ENCODE measurements at places on chromosomes 5 and 9.

GRCh38 chr9:136644593-136645351 lies 17.9 kb upstream of the EGFL7 start:
- no peak for DNase-seq

GRCh38 chr5:72796001-72796400 lies 20.5 kb upstream of the TNPO1 start:
- DNase-seq = no peak

DNA sequence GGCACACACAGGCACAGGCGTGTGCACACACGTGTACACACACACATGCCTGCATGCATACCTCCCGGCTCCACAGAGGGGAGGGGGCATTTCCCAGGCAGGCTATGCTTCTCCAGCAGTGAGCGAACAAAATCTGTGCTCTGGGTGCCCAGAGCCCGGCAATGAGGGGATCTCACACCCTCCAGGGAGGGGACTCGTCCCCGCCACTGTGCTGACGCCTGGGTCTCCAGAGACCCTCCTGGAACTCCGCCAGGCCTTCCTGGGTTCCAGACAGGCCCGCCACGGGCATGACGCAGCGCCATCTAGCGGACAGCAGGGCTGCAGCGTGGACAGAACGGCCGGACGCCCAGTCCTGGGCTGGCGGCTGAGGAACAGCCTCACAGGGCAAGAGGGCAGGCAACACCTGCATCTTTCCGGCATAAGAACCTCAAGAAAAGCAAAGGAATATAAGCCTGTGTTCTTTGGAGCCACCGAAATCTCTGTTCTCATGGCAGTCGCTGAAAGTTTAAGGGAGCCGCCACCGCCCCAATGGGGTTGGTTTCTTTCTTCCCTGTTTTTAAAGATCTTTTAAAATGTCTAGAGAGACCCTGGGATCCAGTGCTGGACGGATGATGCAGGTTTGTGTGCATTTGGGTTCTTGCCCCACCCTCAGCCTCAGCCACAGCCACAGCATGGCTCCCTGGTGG lies 135.6 kb upstream of the PPP1R26 start:
- DNase-seq = peak; percentile 60

GRCh38 chr5:114118511-114118910 lies 243.4 kb upstream of the KCNN2 start:
- no peak for DNase-seq

DNA sequence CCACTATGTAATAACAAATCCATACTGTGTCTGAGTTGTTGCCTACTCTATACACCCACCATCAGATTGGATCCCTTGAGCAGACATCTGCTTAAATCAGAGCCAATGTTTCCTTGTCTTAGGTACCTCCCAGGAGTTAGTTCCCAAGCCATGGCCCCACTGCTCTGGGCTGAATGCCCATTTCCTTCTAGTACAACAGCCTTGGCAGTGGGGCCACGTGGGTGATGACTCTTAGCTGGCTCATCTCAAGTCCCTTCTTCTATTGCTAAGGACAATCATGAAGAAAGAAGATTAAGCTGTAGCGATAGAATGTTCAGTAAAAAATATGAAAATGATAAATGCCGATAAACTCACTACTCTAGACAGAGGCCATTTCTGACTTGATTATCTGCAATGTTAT lies 16.6 kb downstream of the PTGR1 start:
- DNase-seq = no peak

DNA sequence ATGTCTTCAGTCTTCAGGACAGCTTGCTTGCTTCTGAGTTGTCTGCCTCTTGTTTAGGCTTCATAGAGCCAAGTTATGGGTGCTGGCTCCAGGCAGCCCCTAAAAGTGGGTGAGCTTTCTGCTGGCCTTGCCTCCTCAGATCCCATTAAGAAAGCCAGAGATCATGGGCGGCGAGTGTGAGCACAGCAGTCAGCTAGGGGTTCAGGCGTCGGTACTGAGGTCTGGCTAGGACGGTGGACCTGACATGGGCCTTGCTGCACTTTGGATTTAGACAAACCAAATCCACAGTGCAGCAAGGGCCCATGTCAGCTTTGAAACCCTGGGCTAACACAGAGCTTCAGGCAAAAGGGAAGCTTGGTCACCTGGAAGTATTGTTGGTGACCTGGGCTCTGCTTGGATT lies 17.6 kb downstream of the PSAT1 start:
- DNase-seq = no peak

GRCh38 chr9:79057576-79057975 lies 514.2 kb upstream of the TLE4 start:
- no peak for DNase-seq

DNA sequence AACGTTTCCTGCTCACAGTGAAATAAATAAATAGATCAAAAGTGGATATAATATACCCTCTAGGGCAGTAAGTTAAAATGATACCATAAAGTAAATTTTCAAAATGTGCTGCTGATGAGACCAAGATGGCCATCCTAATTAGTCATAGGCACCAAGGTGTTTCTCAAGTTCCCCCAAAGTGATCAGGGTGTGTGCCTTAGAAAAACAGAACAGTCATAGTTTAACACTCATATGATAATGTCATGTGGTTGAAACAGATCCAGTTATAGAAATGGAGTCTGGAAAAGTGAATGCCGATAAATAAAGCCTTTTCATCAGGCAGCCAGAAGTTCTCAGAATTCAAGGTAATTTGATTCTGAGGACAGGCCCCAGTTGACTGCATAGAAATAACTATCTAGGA lies 161.5 kb upstream of the CDKN2B start:
- no peak for DNase-seq

GRCh38 chr9:136544964-136545691 lies 720 bp downstream of the NOTCH1 start:
- DNase-seq = no peak

GRCh38 chr9:75233011-75233410 lies 144.7 kb downstream of the OSTF1 start:
- DNase-seq = no peak

DNA sequence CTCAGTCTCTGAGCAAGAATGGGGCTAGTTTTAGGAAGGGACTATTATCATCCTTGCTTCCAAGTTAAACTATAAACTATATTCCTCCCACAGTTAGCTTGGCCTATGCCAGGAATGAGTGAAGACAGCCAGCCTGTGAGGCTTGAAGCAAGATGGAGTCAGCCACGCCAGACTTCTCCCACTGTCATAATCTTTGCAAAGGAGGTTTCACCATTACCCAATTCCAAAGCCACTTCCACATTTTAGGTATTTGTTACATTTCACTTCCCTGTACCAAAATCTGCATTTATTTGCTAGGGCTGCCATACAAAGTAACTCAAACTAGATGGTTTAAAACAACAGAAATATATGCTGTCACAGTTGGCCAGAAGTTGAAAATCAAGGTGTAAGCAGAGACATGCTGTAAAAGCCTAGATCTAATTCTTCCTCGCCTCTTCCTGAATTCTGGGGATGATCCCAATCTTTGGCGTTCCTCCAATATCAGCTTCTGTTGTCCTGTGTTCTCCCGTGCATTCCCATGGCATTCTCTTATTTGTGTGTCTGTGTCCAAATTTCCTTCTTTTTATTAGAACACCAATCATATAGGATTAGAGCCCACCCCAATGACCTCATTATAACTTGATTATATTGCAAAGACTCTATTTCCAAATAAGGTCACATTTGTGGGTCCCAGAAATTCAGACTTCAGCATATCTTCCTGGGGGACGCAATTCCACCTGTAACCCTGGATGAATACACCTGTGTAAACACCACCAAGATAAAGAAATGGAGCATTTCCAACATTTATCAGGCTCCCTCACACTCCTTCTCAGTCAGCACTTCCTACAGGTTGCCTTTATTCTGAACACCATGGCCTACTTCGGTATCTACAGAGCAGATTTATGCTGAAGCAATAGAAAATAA lies 126.8 kb downstream of the GCNT1 start:
- DNase-seq = no peak

GRCh38 chr9:100287186-100287585 lies 65.6 kb downstream of the TEX10 start:
- DNase-seq = no peak

- no peak for DNase-seq
Observed at GRCh38 chr5:143284002-143284401, 119.5 kb downstream of the NR3C1 start.

DNA sequence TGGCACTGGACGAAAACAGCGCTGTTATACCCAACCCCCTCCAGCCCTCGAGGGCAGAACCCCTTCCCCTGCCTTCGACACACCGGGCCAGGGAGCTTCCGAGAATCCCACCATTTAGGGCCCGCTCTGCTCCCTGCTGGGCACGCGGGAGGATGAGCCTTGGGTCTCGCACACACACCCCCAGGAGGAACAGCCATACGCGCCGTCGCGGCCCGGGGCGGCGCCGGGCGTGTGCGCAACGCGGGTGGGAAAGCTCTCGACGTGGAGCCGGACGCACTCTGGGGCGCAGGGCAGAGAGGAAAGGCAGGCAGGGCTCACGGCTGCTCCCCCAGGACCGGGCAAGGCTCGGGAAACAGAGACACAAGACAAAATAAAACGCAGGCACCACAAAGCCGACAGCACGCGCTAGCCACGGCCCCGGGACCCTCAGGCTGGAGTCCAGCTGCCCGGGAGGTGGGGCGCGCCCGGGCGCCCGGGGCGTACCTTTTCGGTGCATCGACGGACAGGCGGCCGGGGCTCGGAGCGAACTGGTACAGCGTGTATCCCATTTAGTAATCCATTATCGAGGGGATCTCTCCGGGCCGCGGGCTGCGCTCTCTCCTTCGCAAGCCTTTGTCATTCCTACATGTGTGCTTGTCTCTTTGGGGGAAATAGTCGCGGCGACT lies 789 bp downstream of the SEMA6A start:
- DNase-seq = peak; percentile 71

DNA sequence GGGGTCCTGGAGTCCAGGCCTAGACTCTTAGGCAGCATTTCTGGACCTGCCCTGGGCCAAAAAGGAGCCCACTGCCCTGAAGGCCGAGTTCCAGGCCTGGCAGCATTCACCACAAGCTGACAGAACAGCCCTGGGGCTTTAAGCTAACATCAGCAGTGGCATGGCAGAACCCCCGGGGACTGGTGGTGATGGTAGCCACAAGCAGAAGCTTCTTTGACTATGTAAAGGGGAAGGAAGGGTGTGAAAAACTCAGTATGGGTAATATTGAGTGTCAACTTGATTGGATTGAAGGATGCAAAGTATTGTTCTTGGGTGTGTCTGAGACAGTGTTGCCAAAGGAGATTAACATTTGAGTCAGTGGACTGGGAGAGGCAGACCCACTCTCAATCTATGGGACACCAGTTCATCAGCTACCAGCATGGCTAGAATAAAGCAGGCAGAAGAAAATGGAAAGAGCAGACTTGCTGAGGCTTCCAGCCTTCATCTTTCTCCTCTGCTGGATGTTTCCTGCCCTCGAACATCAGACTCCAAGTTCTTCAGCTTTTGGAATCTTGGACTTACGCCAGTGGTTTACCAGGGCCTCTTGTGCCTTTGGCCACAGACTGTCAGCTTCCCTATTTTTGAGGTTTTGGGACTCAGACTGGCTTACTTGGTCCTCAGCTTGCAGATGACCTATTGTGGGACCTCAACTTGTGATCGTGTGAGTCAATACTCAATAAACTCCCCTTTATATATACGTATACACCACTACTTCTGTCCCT lies 661.0 kb upstream of the C9orf72 start:
- peak; percentile 26 for DNase-seq

GRCh38 chr9:13027879-13028278 lies 251.6 kb downstream of the MPDZ start:
- DNase-seq = no peak

- no peak for DNase-seq
Observed at GRCh38 chr9:4904322-4905134, 80.5 kb upstream of the JAK2 start.

- DNase-seq = no peak
Observed at GRCh38 chr5:68067976-68068603, 147.5 kb upstream of the PIK3R1 start.

DNA sequence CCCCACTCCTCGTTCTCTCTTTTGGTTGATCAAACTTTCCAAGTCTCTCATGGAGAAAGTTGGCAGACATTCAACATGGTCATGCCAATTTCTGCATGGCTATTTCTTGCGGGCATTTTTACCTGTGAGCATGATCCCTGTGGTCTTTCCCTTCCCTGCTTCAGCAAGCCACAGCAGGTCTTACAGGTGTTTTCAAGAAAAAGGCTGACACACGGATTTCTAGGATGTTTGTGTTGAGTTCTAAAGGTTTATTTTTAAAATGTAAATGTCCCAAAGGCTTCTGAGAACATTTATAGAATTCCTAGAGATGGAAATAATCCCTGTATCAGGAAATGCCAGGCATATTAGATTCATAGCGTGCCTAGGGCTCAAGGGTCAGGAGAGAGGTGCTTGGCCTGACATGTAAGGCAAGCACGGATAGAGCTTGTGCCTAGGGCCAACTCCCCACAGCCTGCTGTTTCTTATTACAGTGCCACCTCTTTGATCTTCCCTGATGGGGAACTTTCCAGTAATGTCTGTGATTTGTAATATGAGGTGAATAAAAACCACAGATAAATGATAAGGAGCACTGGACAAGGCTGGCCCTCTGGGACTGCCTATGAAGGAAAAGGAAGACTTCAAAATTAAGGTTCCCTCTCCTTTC lies 79.8 kb downstream of the MUSK start:
- no peak for DNase-seq

GRCh38 chr5:132265336-132266030 lies 8.0 kb downstream of the PDLIM4 start:
- DNase-seq = peak; percentile 73

- no peak for DNase-seq
Observed at GRCh38 chr9:5708414-5708813, 79.5 kb downstream of the RIC1 start.

GRCh38 chr5:154163327-154164248 lies 26.9 kb upstream of the GALNT10 start:
- DNase-seq = no peak

DNA sequence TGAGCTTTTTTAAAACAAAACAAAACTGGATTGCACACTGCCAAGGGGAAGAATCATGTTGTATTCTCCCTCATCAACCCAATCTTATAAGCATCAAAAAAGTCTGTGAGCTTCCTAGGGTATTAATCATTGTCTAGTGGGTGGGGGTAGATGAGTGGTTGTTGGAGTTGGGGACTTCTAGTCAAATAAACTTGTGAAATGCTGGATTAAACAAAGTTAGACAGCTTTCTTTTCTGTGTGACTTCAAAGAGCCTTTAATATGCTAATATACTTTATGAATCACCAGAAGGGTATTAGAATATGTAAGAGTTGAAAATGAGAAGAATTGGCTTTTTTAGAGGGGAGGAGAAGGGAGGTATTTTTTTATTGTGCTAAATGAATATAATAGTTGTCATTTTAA lies 87.7 kb downstream of the GALNT10 start:
- no peak for DNase-seq

GRCh38 chr5:76831110-76831452 lies 12.3 kb downstream of the F2RL1 start:
- DNase-seq = no peak

DNA sequence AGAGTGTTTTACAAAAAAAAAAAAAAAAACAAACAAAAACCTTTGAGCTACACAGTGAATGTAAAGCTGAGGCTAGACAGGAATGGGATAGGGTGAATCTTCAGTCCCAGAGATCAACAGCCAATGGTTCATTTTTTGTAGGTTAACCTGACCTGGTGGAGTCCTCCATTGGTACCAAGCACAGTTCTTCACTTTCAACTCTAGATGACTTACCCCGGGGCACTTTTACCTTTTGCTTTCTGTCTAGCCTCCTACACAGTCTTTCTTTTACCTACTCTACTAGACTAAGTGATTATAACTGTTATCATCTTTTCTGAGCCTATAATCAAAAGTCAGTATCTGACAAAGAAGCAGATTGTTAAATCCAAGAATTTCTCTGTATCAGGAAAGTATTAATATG lies 50.9 kb downstream of the ANXA2R start:
- no peak for DNase-seq

GRCh38 chr5:88690409-88691229 lies 192.4 kb downstream of the MEF2C start:
- DNase-seq = peak; percentile 85
